Smooth muscle cell of bladder (primary cell): ENCODE measurements at places on chromosomes 5 and 9. TPM values are rescaled to one million over a fixed set of nuclear protein-coding genes. Genes with fewer than 3 reads are reported as not detected.

Gene WDR31
- 1.8 and 3.4 TPM in 2 replicates for total RNA-seq

Gene TICAM2
- 2.8 and 3.3 TPM in 2 replicates for total RNA-seq

Gene SPINK14
- not detected in 2 replicates for total RNA-seq

Gene FOXE1
- total RNA-seq, result not detected in 2 replicates

Gene GRM6
- not detected in 2 replicates for total RNA-seq

Gene C7
- 1.1 and 4.0 TPM in 2 replicates for total RNA-seq

Gene FUT7
- not detected in 2 replicates for total RNA-seq

Gene FREM1
- under 0.01 and 0.09 TPM in 2 replicates for total RNA-seq

Gene NREP
- 42.1 and 85.4 TPM in 2 replicates for total RNA-seq

Gene ZNF883
- 1.2 and 1.8 TPM in 2 replicates for total RNA-seq

Gene DNAI1
- total RNA-seq, result not detected in 2 replicates

Gene TTLL11
- 3.4 and 3.6 TPM in 2 replicates for total RNA-seq

Gene PLPPR1
- not detected in 2 replicates for total RNA-seq

Gene LCN10
- total RNA-seq, result not detected in 2 replicates

Gene NUDT12
- 9.2 and 10.2 TPM in 2 replicates for total RNA-seq

Gene MRPS2
- total RNA-seq, result 10.4 and 11.5 TPM in 2 replicates

Gene GBGT1
- 6.8 and 7.8 TPM in 2 replicates for total RNA-seq
